Cardiac fibroblast (primary cell): ENCODE measurements at places on chromosomes 6 and 20.
A peak's percentile ranks its signal among the peaks of the same experiment; 100 is the strongest.

- DNase-seq: peak; percentile 12
Measured at GRCh38 chr6:44342052-44342451, 398 bp upstream of the SPATS1 start.

- DNase-seq: no peak
Measured at GRCh38 chr6:6612308-6612707, 23.8 kb downstream of the LY86 start.

GRCh38 chr6:151067684-151068596, 171.8 kb upstream of the AKAP12 start:
- peak; percentile 99 for DNase-seq

- no peak for DNase-seq
Measured at GRCh38 chr6:130202782-130203181, 20.0 kb downstream of the SAMD3 start.

- DNase-seq: no peak
Measured at GRCh38 chr20:50146732-50147662, 6.5 kb downstream of the PEDS1 start.

- DNase-seq: no peak
Measured at GRCh38 chr20:36895036-36895435, 19.1 kb downstream of the TLDC2 start.

- no peak for DNase-seq
Measured at GRCh38 chr6:148516617-148517016, 174.0 kb downstream of the SASH1 start.

GRCh38 chr20:36098364-36098763, 56.2 kb upstream of the EPB41L1 start:
- peak; percentile 89 for DNase-seq

GRCh38 chr20:39640147-39640546, 678.0 kb downstream of the DHX35 start:
- no peak for DNase-seq

GRCh38 chr6:71446470-71446869, 157.9 kb downstream of the OGFRL1 start:
- no peak for DNase-seq

GRCh38 chr6:129659590-129660345, 50.2 kb downstream of the ARHGAP18 start:
- peak; percentile 73 for DNase-seq

DNA sequence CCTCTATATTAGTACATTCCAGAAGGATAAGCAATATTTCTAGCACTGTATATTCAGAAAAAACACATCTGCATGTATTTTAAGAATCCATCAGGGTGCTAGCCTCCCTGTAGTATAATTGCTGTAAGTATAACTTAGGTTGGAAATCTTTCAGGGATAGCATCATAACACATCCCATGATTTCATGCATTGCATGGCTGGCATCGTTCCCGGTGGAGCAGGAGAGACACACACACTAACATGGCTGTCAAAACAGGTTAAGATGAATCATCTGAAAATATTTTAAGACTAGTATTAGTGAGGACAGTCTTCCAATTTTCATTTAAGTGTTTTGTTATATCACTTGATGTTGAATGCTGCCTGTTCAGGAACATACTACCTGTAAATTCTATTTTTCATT, 32.1 kb upstream of the CENPW start:
- DNase-seq: peak; percentile 58

- DNase-seq: no peak
Measured at GRCh38 chr20:49658508-49658907, 55.2 kb downstream of the B4GALT5 start.

GRCh38 chr20:44646641-44647274, 4.7 kb downstream of the ADA start:
- peak; percentile 34 for DNase-seq

GRCh38 chr6:40715570-40716403, 128.6 kb upstream of the LRFN2 start:
- no peak for DNase-seq
